ENCODE measurements at places on chromosomes 2 and 18. TPM values are rescaled to one million over a fixed set of nuclear protein-coding genes. Genes with fewer than 3 reads are reported as not detected.
A peak's percentile ranks its signal among the peaks of the same experiment; 100 is the strongest.

GRCh38 chr2:106274668-106275067 is 80.6 kb upstream of the UXS1 start:
- no peak for DNase-seq

DYNAP gene
- not detected for polyA plus RNA-seq

ORC4 gene
- 13.9 TPM for polyA plus RNA-seq

DNA sequence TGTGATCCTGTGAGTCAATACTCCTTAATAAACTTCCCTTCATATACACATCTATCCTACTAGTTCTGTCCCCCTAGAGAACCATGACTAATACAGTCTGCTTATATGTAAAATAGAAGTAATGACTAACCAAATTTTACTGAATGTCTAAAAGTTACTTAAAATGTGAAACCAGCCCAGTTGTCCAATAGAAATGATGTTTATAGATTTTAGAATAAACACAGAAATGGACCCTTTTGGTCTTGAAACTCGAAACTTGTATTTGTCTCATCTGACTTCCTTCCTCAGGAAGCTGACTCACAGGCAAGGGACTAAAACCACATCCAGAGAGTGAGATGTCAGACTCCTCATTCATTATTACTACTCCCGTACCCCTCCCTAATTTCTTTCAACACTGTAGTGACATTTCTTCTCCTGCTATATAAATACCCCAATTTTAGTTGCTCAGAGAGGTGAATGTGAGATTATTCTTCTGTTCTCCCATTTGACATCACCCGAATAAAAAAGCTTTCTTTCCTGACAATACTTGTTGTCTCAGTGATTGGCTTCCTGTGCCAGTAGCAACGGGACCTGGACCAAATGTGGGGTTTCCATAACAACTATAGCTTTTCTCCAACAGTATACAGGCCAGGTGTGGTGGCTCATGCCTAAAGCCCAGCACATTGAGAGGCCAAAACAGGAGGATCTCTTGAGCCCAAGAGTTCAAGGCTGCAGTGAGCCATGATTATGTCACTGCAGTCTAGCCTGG is 486.0 kb downstream of the ERBB4 start:
- no peak for DNase-seq

DNA sequence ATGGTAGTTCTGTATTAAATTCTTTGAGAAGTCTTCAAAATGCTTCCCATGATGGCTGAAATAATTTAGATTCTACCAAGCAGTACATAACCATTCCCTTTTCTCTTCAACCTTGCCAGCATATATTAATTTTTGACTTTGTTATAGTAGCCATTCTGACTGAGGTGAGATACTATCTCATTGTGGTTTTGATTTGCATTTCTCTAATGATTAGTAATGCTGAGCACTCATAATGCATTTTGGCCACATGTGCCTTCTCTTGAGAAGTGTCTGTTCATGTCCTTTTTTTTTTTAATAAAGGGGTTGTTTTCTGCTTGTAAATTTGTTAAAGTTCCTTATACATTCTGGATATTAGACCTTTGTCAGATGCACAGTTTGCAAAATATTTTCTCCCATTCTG is 173.9 kb downstream of the CALCRL start:
- no peak for DNase-seq

GRCh38 chr18:30945761-30946160 is 96.8 kb downstream of the DSC3 start:
- DNase-seq = no peak

DNA sequence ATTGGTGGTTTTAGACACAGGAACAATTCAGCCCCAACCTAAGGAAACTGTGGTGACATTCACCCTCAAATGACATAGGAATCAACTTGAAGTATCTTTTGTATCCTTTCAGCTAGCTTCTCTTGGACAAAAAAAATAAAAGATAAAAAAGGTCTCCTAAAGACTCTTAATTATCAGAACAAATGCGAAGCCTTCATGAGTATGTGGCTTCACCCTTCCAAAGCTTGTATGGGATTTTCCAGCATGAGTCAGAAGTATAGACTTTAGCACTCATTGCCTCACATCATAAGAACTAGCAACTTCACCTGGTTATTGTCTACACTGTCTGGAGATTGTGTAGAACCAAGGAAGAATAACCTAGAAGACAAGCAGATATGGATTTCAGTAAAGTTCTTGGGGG is 135.4 kb downstream of the LAMA3 start:
- DNase-seq = no peak

DNA sequence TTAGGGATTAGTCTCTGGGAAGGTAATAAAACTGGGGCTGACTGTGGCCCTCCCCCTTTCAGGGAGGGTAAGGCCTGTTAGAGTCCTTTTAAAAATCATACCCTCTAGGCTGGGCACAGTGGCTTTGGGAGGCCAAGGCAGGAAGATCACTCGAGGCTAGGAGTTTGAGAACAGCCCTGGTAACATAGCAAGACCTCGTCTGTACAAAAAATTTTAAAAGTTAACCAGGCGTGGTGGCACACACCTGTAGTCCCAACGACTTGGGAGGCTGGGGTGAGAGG is 118.7 kb downstream of the STPG4 start:
- DNase-seq = peak; percentile 6

LCT gene
- not detected for polyA plus RNA-seq

DNA sequence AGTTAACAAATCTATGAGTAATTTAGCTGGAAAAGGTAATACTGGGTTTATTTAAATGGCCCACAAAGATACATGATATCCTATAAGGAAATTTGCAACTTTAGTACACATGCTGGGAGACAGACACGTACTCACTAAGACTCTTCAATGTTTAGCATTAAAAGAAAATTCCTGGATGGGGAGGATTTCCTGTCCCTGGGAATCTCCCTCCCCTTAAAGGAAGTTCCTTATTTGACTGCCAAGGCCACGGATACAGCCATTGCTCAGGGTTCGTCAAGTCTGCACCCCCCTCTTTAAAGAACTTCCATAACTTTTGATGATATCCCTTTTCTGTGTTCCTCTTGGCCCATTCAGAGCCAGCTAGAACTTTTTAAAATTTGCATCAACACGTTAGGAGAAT is 267.6 kb downstream of the CD226 start:
- no peak for DNase-seq

DNA sequence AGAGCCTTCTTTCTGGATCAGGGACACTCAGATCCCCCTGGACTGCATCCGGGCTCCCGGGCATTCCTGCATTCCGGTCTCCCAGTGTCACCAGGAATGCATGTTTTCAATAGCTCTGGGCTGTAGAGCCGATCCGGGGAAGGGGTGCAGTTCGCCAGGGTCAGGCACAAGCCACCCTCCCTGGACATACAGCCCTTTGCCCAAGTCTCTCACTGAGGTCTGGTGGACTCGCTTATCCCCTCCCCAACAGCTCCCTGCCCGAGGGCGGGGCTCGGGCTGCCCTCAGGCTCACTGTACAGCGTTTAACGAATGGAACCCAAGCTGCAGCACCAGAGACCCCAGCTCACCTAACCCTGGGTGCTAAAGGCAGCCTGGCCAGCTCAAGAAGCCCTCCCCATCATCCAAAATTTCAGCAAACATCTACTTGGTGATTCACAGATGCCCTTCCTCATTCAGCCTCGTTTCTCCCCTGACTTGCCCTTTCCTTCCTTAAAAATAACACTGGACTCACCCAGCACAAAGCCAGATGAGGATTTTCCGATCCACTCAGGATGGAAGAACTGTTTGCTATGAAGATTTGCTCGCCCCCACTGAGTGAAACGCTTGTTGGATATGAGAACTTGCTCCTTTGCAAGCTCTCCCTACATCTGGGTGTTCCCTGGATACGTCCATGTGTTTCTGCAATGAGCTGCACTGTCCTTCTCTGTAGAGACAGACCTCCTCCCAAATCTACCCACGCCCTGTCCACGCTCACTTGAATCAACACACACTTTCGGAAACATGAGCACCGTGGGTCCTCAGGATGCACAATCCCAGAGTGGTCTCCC is 58.1 kb downstream of the PXDN start:
- DNase-seq = no peak

DNA sequence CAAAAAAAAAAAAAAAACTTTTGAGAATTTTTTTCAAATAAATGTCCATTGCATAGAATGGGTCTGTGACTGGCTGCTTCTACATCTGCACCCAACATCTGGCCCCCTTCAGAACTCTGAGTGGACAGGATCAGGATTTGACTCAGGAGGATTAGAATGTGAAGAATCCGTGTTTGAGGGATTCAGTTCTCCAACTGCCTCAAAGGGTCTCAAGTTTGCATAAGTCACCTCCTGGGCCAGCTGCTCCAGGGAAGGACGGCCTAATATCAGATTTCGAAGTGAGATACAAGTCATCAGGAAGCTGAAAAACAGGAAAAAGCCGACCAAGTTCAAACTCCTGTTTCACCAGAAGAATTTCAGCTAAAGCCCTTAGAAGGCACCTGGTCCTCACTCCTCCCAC is 10.9 kb downstream of the MAT2A start:
- no peak for DNase-seq

- DNase-seq = peak; percentile 13
Measured at GRCh38 chr2:241804326-241805229, 4.4 kb upstream of the NEU4 start.

DNA sequence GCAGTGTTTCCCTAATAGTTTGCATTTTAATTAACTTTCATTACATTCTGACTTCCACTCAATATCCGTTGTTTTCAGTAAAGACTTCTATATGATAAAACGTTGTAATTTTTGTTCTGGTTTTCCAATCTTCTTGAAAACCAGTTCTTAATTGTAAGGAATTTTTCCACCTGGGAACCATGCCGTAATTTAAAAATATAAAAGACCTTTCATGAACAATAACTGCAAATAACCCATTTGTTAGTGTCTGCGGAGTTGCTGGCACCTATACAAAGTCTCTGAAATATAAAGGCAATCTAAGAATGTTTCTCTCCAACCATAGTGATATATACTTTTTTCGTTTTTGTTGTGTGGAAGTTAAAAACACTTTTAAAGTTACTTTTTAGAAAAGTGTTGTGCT is 7.7 kb upstream of the SATB2 start:
- no peak for DNase-seq

ZDBF2 gene
- polyA plus RNA-seq = 1.9 TPM

DNA sequence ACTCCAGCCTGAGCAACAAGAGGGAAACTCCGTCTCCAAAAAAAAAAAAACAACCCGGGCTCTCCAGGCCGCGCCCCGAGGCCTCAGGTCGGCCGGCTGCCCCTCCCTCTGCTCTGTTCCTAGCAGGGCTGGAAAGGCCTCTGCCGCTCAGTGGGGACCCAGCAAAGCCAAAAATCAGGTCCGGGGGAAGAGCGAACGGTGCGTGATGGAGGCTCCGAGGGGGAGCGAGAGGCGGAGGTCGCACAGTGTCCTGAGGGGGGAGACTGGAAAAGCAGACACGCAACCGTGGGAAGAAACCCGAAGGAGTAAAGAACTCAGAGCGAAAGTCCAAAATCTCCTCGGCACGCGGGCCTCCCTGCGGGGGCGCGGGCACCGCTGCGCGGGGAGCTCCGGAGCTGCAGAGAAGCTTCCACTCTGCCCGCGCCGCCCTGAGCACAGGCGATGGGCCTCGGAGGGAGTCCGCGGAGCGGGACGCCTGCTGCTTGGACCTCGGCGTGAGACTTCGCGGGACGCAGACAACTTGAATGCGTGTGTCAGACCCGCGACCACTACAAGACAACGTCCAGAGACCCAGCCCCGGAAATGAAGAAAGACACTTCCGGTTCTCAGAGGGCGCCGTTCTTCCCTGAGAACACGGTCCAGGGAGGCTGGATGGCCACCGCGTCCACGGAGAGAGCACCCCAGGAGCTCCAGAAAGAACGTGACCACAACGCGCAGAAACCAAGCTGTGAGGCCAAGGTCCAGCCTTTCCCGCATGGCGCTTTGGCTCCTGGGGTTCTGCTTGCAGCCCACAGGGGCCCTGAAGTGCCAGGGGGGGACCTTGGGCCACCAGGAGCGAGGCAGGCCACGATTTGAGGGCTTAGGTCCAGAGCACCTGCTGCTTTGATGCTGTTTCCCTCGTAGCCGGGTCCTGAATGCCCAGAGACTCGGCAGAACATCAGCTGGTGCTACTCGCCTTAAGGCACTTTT is 219.8 kb downstream of the DPP10 start:
- DNase-seq = peak; percentile 49

GRCh38 chr2:16188261-16188890 is 248.0 kb downstream of the MYCN start:
- DNase-seq = no peak

- no peak for DNase-seq
Measured at GRCh38 chr2:120898961-120899750, 163.5 kb downstream of the GLI2 start.

DNA sequence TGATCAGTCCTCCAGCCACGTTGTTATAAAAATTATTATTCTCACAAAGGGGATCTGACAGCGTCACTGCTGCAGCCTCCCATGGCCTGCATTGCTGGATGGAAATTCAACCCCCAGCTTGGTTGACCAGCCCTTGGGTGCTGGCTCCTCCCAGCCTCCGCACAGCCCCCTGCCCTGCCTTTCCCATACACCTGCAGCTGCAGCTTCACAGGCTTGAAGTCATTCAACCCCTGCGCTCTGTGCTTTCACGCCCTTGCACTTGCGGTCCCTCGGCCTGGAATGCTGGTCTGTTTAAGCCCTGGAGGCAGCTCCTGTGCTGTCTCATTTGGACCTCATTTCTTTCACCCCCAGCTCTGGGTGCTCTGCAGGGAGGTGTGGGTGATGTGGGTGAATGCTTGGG is 860 bp upstream of the CD8A start:
- peak; percentile 28 for DNase-seq

LTBP1 gene
- polyA plus RNA-seq = 53.0 TPM

IGFBP2 gene
- polyA plus RNA-seq = 115 TPM

DNA sequence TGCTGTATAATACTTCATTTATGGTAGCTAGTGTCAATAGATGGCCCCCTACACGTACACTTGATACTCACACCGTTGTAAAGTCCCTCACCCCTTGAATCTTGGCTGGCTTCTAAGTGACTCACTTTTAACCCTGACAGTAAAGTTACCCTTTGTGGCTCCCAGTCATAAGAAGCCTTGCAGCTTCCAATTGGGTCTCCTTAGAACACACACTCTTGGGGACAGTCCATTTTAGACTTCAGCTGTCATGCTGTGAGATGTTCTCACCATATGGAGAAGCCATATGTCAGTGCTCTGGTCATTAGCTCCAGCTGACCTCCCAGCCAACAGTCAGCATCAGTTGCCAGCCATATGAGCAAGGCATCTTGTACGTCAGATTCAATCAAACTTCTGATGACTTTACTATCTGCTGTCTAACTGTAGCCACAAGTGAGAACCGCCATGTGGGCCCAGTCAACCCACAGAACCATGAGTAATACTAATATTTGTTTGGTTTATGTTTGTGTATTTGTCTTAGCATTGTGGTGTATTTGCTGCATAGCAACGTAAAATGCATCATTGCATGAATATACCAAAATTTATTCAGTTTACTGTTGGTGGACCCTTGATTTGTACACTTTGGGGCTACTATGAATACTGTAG is 68.3 kb downstream of the PTPN4 start:
- no peak for DNase-seq

- DNase-seq = no peak
Measured at GRCh38 chr2:234682492-234683228, 185.8 kb upstream of the ARL4C start.

- DNase-seq = no peak
Measured at GRCh38 chr2:112765251-112765650, 842 bp upstream of the CKAP2L start.

- no peak for DNase-seq
Measured at GRCh38 chr18:48164116-48164515, 233.7 kb upstream of the SMAD2 start.
